ENCODE measurements at places on chromosomes 1 and 21. TPM values are rescaled to one million over a fixed set of nuclear protein-coding genes. Genes with fewer than 3 reads are reported as not detected.

DNA sequence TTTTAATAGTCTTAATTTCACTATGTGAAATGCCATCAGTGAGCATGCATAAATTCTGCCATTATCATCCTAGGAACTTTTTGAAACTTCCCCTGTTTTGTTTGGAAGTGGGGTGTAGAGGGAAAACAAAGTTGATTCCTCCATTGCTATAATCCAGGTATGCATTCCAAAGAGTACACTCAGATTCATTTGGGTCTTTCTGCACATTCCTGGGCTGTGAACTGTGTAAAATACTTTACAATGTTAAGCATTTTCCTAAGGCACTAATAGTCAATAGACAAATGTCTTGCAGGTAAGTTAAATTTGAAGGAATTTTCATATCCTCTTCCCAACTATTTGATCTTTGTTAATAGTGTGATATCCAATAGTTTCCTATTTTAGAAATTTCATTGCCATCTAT lies 36.2 kb downstream of the SGIP1 start:
- DNase-seq, result no peak

Gene AGO1
- total RNA-seq, result 61.5 TPM

GRCh38 chr21:35923971-35924370 lies 136.4 kb downstream of the SETD4 start:
- no peak for DNase-seq

DNA sequence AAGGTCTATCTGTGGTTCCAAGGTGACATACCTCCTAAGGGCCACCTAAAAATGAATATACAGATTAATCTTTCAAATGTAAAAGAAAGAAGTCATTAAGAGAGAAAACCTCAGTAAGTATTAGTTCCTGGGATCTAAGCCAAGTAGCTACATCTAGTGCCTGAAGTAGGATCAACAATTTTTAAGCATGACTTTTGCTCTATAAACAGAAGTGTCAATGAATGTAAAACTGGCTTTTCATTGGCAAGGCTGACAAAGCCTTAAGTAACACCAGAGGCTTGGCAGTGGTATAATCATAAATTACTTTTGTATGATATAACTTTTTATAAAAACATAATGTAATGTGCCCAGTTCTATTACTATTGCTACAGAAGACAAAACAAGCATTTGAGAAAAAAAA lies 12.2 kb upstream of the ACADM start:
- no peak for DNase-seq

Gene FCRL1
- not detected for total RNA-seq

Gene DENND2D
- total RNA-seq, result not detected

Gene UTS2
- not detected for total RNA-seq

- DNase-seq, result no peak
These were observed 35.0 kb upstream of the ATP2B4 start for GRCh38 chr1:203591626-203592025.

DNA sequence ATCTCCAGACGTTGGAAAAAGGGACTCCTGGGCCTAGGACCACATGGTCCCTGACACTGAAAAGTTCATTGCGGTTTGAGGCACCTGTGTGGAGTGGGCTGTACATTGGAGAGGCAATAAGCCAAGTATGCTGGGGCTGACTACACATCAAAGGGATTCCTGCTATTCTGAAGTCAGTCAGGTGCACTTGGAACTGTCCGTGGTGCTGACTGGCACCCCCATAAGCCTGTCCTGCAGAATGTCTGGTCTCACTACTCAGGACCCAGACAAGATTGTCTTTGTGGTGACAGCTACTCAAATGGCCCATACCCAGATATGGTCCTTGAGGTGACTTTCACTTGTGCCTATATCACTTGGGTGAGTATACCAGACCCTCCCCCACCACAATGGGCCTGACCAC lies 150.6 kb downstream of the RWDD3 start:
- peak; percentile 36 for DNase-seq

Gene GCSAML
- total RNA-seq, result not detected

DNA sequence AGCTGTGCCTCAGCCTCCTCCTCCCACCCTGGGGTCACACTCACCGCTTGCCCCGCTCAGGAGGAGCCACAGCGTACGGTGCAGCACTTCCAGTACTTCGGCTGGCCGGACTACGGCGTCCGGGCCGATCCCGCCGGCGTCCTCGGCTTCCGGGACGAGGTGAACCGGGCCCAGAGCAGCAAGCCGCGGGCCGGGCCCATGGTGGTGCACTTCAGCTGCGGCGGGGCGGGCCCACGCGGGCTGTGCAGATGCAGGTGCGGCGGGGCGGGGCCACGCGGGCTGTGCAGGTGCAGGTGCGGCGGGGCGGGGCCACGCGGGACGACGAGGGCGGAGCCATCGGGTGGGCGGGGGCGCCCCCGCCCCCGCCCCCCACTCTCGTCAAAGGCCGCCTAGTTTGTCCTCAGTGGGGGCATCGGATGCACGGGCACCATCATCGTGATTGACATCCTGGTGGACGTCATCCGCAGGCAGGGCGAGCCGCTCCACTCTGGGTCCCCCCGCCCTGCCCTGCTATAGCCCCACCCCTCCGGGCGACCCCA lies 5.5 kb downstream of the RNF223 start:
- no peak for DNase-seq

DNA sequence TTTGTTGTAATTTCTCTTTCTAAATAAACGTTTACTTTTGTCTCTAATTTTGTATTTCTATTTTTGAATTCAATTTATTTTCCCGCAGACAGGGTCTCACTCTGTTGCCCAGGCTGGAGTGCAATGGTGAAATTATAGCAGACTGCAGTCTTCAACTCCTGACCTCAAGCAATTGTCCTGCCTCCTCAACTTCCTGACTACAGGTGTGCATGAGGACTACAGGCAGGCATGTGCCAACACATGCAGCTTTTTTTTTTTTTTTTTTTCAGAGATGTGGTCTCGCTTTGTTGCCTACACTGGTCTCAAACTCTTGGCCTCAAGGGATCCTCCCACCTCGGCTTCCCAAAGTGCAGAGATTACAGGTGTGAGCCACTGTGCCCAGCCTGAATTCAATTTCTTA lies 36.7 kb upstream of the IL20 start:
- no peak for DNase-seq

GRCh38 chr1:205763980-205764379 lies 11.3 kb downstream of the RAB29 start:
- no peak for DNase-seq

GRCh38 chr1:233651563-233652233 lies 37.8 kb downstream of the KCNK1 start:
- DNase-seq, result no peak

Gene CD101
- 4.3 TPM for total RNA-seq

DNA sequence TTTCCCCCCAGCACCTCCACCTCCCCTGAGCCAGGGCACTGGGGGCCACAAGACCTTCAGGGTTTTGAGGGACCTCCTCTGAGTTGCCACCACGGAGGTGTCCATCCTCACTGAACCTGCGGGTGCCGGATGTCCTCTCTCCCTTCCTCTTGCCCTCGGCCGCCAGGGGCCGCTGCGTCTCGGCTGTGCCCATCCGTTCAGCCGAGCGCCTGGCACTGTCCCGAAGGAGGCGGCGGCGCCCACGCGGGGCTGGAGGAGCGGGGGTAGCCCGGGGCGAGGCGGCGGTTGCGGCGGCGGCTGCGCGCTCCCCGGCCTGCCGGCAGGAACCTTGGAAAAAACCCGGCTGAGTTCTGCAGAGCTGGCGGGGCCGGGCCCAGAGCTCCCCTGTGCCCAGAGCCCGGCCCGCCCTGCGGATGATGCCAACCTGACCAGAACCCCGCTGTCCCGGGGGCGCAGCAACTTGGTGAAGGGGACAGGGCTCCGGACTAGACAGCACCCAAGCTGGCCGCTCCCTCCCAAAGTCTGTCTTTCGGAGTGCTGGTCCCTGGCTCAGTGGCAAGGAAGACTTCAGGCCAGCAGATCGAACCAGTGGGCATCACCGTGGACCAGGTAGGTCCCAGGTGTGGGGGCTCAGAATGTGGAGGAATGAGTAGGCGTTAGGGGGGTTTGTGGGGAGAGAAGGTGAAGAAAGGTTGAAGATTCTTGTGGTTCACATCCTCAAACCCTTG lies 3.7 kb upstream of the PPM1J start:
- peak; percentile 79 for DNase-seq

GRCh38 chr21:15775291-15775690 lies 45.5 kb downstream of the USP25 start:
- DNase-seq, result no peak

Gene PLA2G2A
- total RNA-seq, result not detected

Gene EYA3
- total RNA-seq, result 39.5 TPM

DNA sequence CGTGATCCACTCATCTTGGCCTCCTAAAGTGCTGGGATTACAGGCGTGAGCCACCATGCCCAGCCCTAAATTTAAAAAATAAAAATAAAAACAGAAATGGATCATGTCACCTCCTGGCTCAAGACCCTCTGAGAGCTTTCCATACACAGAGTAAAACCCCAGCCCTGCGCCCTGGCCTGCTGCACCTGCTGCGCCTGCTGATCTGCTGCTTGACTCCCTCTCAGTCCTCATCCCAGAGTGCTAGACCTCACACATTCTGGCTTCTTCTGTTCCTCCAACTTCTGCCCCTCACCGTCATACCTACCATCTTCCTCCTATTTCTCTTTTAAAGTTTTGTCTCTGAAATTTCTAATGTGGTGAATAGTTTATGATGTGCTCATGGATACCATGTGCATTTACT lies 42.7 kb upstream of the DIPK1A start:
- DNase-seq, result no peak

Gene KRTAP19-1
- total RNA-seq, result not detected

Gene BACE2
- 16.9 TPM for total RNA-seq

DNA sequence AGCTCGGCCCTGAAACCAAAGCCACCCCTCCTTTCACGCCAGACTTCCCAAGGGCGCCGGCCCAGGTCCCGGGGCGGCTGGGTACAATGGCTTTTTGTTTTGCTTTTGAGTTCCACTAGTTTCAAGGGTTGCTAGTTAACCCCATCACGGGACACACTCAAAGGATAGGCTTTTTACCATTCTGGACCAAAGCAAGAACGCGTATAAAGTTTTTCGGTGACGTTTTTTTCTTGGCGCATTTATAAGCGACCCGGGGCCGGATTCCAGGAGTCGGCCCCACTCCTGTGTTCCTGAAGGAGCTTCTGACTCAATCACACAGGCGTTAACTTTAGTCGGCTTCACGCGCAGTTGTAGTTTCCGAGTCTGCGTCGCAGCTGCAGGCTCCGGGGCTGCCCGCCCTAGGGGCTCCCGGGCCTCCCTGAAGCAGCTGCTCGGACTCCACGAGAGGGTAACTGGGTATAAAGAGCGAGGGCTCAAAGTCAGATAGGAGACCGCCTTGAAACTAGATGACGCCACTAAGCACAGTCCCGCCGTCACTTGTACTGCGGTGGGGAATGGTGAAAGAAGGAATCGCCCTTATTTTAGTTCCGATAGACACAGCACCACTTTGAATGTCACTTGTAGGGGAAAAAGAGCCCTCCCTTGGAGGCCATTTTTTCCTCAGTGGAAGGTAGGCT lies 707 bp upstream of the KLHL21 start:
- peak; percentile 56 for DNase-seq

DNA sequence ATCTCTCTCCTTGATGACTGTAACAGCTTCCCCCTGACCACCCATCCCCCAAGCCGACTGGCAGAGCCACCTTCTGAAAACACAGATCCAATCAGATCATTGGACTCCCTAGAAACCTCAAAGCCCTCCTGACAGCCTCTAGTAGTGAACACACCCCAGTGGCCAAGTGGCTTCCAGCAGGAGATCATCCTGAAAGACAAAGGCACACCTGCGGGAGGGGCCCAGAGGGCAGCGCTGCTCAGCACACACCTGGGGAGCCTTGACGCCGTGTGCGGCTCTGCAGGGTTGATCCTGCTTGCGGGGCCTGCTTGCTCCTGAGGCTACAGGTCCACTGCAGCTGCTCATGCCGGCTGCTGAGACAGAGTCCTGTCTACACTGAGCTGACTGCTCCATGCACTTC lies 41.5 kb downstream of the SLC66A1 start:
- DNase-seq, result no peak

DNA sequence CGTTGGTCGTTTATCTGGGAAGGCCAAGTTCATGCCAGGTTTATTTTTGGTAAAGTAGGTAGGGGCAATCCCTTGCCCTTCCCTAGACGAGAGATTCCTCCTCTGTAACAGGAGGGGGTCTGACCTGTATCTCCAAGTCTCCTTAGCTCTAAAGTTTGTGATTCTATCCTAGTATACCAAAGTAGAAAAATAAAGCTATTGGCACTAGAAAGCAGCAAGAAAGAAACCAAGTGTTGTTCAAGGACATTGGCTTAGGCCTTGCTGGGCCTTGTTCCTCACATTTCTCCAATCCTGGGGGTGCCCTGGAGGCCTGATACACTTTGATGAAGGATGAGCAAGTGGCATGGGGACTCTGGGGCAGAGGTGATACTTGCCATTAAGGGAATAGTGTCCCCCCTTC lies 814 bp downstream of the MTARC2 start:
- no peak for DNase-seq

GRCh38 chr1:41874903-41875411 lies 43.8 kb downstream of the HIVEP3 start:
- no peak for DNase-seq

DNA sequence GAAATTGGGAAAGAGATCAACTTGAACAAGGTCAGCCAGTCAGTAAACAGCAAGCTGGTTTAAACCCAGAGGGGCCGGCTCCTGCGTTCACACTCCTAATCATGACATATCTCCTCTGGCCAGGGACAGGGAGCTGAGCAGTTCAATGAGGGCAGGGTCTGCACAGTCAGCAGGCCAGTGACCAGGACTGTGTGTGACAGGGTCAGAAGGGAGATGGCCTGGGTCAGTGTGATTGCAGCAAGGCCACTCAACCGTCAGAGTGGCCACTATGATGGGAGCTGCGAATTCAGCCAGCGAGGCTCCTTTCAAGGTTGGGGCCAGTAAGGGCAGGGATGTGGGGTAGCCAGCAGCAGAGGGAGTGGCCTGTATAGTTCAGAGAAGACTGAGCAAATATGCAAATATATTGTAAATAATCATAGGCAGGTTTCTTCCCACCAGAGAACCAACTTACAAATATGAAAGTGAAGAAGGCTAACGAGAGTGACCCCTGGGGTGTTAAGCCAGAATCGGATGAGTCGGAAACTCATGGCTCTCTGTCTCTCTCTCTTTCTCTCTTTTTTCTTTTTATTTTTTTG lies 20.0 kb downstream of the NOL9 start:
- no peak for DNase-seq

DNA sequence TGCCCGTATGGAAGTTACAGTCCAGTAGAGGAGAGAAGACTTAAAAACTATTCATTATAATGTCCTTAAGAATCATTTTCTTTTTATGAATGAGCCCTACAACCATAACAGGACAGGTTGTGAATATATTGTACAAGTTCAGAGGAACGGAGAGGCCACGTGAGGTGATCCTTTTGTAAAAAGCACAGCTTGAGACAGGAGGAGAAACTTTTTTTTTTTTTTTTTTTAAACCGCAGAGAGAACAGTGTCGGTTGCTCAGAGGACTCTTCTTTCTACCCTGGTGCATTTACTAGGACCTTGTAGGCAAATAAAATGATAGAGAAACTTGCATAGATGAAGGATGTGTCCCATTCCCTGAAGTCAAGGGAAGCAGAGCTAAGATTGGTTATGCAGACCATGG lies 32.1 kb downstream of the DYRK1A start:
- DNase-seq, result no peak

Gene PRMT6
- total RNA-seq, result 33.4 TPM

GRCh38 chr1:150999051-150999674 lies 7.5 kb downstream of the MINDY1 start:
- no peak for DNase-seq

Measured in neural crest cell (in vitro differentiated cells).